ENCODE measurements at places on chromosomes 3 and 15.

GRCh38 chr3:63896332-63897030 is 15.7 kb downstream of the SCAANT1 start:
- no peak for DNase-seq

- no peak for DNase-seq
Observed at GRCh38 chr3:141356046-141356445, 12.3 kb upstream of the ZBTB38 start.

- DNase-seq, result no peak
Observed at GRCh38 chr3:23591374-23591773, 214.4 kb upstream of the UBE2E1 start.

DNA sequence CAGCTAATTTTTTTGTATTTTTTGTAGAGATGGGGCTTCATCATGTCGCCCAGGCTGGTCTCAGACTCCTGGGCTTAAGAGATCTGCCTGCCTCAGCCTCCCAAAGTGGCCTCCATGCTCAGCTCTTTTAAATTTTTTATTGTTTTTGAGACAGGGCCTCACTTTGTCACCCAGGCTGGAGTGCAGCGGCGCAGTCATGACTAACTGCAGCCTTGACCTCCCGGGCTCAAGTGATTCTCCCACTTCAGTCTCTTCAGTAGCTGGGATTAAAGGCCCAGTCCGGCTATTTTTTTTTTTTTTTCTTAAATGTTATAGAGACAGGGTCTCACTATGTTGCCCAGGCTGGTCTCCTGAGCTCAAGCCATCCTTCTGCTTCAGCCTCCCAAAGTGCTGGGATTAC is 15.1 kb upstream of the BAHD1 start:
- no peak for DNase-seq

DNA sequence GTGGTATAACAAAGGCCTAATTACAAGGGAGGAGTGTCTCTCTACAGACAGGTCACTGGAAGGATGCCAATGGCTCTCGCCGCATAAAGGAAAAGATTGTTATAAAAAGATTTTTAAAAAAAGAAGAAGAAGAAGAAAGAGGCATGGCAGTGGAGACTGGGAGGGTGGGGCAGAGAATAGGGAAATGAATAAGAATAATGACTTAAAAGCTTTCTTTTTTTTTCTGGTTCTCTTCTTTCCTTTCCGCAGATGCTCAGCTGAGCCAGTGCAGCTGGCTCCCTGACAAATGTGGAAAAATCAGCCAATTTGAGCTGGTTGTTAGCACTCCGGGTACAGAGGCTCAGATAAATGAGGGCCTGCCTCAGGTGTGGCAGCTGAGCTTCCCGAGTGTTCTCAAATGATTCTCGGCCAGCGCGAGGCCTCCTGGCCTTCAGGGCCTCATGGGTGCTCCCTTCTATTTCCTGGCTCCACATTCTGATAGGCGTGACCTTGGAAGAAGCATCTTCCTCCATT is 234.1 kb downstream of the RORA start:
- DNase-seq, result no peak

DNA sequence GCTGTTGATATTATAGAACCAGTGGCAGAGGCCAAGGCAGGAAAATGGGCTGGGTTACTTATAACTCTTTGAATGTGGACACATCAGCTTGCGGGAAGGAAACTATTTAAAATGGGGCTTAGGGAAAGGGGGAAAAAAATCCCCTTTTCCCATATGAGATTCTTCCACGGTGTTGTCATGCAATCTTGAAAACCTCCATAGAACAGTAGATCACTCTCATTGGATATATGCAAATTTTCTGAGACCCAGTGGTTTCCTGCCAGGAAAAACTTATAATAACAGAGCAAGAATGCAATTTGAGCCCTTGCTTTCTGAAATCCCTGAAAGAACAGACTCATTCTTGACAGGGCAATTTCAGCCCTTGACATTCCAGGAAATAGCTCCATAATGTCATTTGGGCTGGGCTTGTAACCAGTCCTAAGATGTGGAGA is 31.1 kb downstream of the TMEM212 start:
- no peak for DNase-seq

DNA sequence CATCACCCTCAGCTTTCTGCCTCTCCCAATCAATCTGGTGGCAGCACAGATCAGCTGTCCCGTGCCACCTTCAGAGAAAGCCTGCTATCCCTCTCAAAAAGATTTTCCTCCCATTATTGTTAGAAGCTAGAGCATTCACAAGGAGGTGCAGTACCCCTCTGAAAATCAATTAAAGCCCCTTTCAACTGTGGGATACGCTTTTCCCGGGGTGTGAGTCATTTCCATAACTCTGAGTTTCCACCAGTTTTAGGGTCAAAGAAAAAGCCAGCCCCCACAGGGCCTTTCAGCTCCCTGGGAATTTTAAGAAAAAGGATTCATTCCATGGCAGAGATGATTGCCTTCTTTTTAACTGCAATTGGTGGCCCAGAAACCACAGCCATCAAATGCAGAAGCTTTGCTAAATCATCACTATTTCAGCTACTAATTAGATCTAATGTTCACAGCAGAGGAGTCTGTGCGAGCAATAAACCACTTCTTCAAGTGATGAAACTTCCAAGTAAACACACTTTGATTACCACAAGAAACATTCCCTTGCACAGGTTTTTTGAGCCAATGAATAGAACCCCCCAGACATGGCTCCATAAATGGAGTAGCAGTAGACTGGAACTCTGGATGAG is 270.0 kb upstream of the TPRG1 start:
- no peak for DNase-seq

DNA sequence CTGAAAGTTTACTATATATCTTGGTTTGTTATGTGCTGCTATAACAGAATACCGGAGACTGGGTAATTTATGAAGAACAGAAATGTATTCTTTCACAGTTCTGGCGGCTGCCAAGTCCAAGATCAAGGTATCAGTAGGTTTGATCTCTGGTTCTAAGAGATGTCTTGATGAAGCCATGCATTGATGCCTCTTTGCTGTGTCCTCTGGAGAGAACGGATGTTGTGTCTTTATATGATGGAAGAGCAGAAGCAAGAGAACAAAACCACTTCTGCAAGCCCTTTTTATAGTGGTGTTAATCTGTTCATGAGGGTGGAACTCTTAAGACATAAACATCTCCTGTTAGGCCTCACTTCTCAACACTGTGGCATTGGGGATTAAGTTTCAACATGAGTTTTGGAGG is 62.7 kb downstream of the TCF12 start:
- DNase-seq, result no peak

DNA sequence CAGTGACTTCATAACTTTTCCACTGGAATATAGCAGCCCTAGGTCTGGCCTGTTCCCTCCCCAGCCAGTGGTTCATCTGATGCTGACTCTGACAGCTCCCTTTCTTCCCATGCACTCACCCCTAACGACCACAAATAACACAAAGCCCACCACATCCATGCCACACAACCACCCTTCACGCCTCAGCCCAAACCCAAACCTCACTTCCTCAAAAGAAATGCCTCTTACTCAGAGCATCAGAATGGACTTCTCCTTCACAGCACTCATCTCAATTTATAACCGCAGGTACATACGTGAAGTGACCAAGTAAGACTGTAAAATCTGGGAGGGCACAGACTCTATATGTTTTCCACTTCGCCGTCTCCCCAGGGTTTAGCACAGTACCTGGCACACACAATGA is 1.1 kb downstream of the RBSN start:
- DNase-seq, result peak; percentile 7

GRCh38 chr3:184132945-184133344 is 2.2 kb upstream of the EIF2B5 start:
- no peak for DNase-seq

- DNase-seq, result no peak
Observed at GRCh38 chr3:45659661-45660566, 29.3 kb upstream of the SACM1L start.

- no peak for DNase-seq
Observed at GRCh38 chr3:106619-107018, 89.9 kb upstream of the CHL1 start.

GRCh38 chr3:18194431-18194830 is 230.7 kb downstream of the SATB1 start:
- DNase-seq, result no peak

DNA sequence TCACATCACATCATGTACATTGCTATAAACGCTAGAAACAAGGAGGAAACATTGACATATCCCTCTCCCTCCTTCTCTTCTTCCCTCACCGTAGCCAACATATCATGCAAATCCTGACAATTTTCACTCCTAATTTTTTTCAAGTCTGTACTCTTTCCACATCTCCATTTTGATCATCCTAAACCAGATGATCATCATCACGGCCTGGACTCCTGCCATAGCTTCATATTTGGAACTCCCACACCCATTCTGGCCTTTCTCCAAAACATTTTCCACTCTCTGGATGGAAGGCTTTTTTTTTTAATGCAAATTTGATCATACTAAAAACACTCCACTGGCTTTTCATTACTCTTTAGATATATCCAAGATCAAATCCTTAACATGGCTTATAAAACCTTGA is 248.0 kb upstream of the CNTN3 start:
- DNase-seq, result no peak

DNA sequence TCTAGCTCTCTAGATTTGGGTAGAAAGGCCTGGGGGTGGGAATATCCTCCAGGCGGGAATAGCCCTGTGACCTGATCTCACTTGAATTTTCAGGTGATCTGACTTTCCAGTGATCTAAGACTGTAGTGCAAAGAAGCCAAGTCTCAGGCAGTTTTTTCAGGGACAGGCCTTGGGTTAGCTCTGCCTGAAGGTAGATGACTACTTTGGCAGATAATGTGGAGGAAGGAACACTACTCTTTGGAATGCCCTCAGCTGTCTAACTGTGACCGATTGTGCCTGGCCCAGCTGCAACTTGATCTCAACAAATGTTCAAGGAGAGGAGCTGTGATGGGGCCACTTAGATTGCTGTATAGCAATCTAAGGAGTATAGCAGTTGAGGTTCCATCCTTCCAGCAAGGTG is 193.7 kb downstream of the TCF12 start:
- DNase-seq, result no peak

- no peak for DNase-seq
Observed at GRCh38 chr3:129624347-129625071, 18.0 kb upstream of the PLXND1 start.

DNA sequence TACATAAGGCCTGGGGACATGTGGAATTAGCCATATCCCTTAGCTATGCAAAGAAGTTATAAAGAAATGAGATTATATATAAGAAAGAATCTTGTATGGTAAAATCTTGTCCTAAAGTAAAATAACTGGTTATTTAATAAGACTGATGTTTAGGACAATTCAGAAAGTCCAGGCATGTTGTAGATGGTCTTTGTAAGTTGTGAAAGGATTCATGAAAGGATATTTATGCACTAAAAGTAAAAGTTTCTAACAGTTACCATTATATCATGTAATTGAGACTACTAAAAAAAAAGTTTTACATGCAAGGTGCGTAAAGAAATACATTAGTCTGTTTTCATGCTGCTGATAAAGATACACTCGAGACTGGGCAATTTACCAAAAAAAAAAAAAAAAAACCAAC is 146.3 kb downstream of the FMN1 start:
- no peak for DNase-seq

DNA sequence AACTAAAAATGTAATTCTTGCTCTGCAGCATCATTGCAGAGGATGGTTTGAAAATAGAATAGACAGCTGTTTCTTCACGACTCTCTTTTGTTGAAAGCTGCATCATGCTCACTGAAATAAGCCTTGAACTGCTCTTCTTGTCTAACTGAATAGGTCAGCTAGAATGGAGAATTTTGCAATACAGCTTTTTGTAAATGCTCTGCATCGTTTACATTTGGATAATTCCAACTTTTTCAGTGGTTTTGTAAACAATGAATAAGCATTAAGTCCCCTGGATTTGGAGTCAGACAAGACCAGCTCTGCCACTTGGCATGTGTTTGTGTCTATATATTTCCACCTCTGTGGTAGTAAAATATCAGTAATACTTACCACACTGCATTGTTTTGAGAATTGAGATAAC is 95.2 kb downstream of the PLSCR2 start:
- DNase-seq, result no peak

DNA sequence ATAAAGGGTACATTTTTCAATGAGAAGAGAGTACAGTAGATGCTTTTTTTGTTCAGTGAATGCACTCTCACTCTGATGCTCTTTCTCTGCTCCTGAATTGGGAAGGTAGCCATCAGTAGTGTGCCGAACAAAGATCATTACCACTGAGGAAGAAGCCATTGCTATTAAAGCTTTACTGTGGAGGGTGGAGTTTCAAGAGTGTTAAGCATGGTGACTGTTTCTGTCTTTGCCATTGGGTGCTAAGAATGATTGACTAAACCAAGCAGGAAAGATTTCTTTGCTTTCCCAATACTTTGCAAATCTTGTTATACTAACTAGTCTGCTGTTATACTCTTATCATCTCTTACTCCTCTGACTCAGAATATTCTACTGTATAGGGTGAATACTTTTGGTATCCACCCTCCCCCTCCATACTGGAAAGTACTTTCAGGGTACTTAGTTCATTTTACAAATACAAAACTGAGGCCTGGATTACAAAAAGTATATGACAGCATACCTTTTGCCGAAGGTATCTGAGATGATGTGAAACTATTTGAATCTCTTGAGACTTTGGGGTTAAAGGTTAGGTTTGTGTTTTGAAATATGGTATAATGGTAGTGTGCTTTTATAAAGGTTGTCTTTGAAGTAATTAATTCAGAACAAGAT is 1.7 kb downstream of the RAB11A start:
- no peak for DNase-seq

- DNase-seq, result no peak
Observed at GRCh38 chr3:66957367-66957766, 40.7 kb upstream of the KBTBD8 start.

- no peak for DNase-seq
Observed at GRCh38 chr3:58120075-58120812, 90.5 kb downstream of the DNASE1L3 start.

DNA sequence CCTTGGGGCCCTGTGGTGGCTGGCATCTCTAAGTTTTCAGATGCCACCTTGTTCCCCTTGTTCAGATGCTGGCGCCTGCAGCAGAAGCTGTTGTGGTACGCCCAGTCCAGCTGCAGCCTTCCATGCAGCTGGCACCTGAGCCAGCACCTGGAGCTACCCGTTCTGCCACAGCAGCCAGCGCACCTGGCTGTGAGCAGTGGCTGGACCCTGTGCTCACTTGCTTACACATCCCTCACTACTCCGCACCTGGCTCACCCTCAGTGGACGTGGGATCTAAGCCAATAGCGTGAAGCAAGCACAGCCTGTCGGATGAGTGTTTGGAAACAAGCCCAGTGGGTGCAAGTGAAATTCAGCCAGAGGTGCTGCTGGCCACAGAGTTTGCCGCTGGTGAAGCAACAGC is 607.5 kb upstream of the BCHE start:
- no peak for DNase-seq

GRCh38 chr3:141268306-141268705 is 36.7 kb downstream of the PXYLP1 start:
- DNase-seq, result no peak

GRCh38 chr15:68709876-68710275 is 110.8 kb downstream of the ANP32A start:
- no peak for DNase-seq

- no peak for DNase-seq
Observed at GRCh38 chr3:69865925-69866679, 126.8 kb downstream of the MITF start.

GRCh38 chr3:182717216-182717615 is 76.1 kb upstream of the ATP11B start:
- no peak for DNase-seq

- DNase-seq, result no peak
Observed at GRCh38 chr3:23649448-23649847, 156.3 kb upstream of the UBE2E1 start.

Measured in stimulated activated CD4-positive, alpha-beta T cell treated with anti-CD3 and anti-CD28 coated beads, TNF-alpha, amount 100 ng/mL, for 24 hours (primary cell).